NCI-H1436 treated with DMSO at 0.1 percent for 48 hours (cell line): ENCODE measurements at places on chromosomes 11 and 22.
A peak's percentile ranks its signal among the peaks of the same experiment; 100 is the strongest.

- DNase-seq, result no peak
Measured at GRCh38 chr22:23115369-23115768, 26.4 kb downstream of the RSPH14 start.

DNA sequence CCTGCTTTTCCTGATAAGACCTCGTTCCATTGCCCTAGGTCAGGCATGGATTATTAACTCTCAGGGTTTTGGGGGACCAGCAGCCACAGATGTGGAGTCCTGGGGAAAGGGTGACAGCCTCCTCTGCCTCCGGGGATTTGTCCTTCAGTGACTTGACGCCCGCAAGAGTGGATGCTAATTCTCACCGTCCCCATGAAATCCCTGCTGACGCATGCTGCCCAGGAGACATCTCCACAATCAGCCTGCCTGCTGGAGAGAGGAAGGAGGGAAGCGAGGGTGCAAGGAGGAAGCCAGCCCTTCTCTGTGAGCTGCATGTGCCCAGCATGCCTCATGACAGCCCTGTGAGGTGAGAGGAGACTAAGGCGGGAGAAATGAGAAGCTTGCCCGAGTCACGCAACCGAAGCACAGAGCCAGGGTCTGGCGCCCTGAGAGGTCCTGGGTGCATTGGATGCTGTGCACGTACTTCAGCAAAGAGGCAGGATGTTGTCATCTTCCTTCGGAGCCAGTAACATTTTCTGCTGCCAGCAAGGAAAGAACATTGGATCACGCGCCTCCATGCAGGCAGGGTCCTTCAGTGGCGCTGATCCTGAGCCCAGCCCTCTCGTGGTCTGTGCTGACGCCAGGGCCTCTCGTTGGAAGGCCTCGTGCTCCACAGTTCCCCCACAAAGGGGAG is 27.3 kb upstream of the KRTAP5-6 start:
- no peak for DNase-seq

GRCh38 chr22:32130464-32130863 is 28.6 kb downstream of the C22orf42 start:
- no peak for DNase-seq

GRCh38 chr11:36186340-36187175 is 102.7 kb downstream of the COMMD9 start:
- peak; percentile 37 for DNase-seq

GRCh38 chr11:16814410-16815046 is 76.1 kb downstream of the C11orf58 start:
- no peak for DNase-seq

GRCh38 chr11:63985812-63986155 is 454 bp upstream of the OTUB1 start:
- DNase-seq, result no peak

GRCh38 chr11:120268686-120269085 is 28.7 kb downstream of the POU2F3 start:
- no peak for DNase-seq

GRCh38 chr11:126700768-126701519 is 299.6 kb downstream of the KIRREL3 start:
- no peak for DNase-seq

DNA sequence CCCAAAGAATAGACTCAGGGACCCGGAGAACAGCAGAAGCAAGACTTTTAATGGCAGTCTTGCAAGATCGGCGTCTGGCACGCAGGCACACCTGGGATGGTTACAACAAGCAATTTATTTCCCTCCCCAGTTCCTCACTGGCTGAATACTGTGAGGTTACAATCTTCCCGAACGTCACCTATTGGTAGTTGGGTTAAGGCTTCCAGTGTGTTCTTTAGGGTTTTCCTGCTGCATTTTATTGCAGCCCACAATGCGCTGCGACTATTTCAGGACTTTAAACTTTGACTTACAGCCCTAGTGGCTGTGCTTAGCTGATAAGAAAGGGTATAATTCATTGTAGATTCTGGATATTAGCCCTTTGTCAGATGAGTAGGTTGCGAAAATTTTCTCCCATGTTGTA is 11.5 kb upstream of the TRIM68 start:
- no peak for DNase-seq

- no peak for DNase-seq
Measured at GRCh38 chr11:113163291-113164030, 150.9 kb upstream of the TTC12 start.

GRCh38 chr11:103811870-103812455 is 224.5 kb upstream of the DDI1 start:
- DNase-seq, result no peak

DNA sequence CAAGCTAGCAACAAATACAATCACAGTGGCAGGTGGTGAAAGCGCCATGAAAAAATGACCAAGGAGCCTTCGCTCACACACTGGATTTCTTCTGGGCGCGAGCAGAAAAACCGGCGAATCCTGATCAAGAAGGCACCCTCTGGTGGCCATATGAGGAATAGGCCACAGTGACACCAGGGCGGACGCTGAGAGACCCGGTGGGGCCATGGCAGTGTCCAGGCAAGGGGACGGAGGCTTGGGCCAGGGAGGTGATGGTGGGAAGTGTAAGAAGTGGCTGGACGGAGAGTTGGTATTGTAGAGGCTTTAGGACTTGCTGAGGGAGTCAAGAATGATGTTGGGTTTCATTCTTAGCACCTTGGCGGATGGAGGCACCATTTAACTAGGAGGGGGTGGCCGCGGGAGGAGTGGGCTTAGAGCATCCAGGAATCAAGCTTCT is 16.9 kb upstream of the RAC2 start:
- DNase-seq, result no peak

DNA sequence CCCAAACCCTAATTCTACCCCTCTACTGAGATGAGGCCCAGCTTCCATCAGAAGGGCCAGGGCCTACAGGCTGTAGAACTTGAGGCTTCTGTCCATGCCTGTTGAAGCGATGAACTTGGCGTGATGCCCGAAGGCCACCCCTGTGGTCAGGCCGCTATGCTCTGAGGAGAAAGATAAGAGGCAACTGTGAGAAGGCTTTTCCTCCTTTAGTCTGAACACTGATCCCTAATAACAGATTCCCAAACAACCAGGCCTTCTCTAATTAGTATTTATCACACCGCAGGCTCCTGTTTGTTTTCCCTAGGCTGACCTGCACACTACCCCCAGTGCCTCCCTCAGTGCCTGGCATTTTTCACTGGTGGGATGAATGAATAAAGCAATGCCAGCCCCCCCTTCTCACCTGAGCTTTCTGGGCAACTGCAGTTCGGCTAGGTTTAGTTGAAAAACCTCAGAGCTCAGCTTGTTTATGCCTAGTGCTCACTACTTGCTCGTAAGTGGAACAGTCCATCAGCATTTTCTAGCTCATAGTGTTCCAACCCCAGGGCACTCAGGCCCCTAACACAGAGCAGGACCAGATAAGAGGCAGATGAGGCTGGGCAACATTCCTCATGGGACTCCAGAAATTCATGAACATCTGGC is 15.2 kb downstream of the PRPF19 start:
- no peak for DNase-seq

DNA sequence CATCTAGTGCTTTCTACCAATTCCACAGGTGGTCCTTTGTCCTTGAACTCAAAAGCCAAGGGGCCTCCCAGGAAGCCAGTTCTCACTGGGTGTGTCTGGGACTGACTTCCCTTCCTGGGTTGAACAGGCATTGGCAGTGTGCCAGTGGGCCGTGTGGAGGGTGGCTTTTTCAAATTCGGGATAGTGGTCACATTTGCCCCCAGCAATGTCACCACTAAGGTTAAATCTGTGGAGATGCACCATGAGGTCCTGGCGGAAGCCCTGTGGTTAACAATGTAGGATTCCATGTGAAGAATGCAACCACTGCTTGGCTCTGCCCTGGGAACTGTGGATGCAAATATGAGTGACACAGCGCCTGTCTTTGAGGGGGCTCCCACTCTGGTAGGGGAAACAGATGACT is 53.2 kb upstream of the MTNR1B start:
- no peak for DNase-seq

DNA sequence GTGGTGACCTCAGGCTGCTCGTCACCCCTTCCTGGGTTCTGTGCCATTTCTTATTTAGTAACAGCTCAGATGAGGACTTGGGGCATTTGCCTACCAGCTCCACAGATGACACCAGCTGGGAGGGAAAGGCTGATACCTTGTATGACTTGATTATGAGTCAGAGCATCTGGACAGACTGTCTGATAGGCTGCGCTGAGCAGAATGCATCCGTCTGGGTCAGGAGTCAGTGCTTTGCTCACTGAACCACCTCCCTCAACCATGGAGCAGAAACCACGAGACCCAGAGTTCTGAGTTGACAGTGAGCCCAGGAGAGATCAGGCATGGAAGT is 6.8 kb downstream of the ST14 start:
- DNase-seq, result no peak

DNA sequence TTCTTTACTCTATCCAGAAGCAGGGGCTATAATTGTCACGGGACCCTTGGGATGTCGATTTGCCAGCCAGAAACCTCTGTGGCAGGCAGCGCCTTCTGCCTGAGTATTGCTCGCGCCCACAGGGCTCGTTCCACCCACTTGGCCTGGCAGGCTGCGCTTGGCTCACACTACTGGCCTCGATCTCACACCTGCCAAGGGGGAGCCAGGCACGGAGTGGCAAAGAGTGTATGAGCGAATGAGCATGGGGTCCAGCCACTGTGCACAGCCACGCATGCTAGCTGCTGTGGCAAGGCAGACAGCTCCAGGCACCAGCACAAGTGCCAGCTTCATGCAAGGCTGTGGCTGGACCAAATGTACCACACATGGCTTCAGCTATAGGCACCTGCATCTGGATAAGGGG is 599.8 kb downstream of the DLG2 start:
- DNase-seq, result no peak

- DNase-seq, result no peak
Measured at GRCh38 chr11:31687256-31687655, 123.9 kb downstream of the PAX6 start.

DNA sequence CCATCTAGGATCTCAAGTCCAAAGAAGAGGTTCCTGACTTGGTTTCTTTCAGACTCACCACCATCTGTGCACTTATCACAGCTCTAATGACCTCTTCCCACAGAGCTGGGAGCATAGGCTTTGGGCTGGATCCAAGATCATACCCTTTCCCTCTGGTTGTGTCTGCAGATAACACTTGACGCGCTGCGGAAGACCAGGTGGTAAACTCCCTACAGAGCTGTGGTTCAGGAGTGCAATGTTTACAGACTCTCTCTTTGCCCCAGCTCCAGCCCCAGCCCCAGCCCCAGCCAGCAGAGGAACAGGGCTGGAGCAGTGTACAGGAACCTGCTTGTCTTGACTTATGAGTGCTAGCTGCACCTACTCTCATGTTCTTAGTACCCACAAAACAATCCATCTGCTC is 274.4 kb upstream of the SYN3 start:
- DNase-seq, result no peak

GRCh38 chr11:88015170-88015569 is 160.1 kb downstream of the RAB38 start:
- DNase-seq, result no peak

- DNase-seq, result no peak
Measured at GRCh38 chr11:57527056-57527631, 3.4 kb downstream of the TIMM10 start.

DNA sequence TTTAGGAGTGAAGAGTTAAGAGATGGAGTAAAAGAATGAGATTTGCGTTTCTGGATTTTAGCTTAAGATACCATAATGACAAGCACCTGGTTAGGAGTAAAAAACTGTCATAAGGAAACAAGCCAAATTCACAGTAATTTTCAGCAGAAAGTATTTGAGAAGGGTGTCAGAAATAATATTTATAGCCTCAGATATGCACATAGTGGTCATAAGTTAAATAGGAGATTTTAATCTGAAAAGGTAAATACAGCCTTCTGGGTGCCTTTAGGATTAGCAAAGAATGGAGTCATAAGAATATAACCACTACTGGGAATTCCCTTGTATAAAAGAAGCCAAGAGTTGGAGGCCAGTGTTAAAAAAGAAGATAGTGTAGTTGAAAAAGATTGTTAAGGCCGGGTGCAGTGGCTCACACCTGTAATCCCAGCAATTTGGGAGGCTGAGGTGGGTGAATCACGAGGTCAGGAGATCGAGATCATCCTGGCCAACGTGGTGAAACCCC is 160.1 kb downstream of the SWAP70 start:
- DNase-seq, result no peak

DNA sequence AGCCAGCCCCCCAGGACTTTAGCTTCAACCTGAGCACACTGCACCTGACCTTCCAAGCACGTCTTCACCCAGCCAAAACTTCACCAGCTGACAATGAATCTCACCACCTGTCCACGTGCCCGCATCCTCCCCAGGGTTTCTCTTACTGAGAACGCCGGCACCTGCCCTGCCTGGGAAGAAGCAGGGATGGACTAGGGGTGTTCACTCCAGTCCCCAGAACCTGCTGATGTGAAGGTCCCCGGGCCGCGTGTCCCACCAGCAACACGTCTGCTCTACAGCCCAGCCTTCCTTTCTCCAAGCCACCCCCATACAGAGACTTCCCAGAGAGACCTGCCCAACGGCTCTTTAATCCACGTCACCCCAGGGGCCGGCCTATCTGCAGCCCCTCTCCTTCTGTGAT is 12.8 kb downstream of the CPT1A start:
- DNase-seq, result no peak

- DNase-seq, result no peak
Measured at GRCh38 chr22:50697667-50698506, 25.3 kb downstream of the SHANK3 start.

GRCh38 chr22:21446827-21447690 is 20.1 kb upstream of the TMEM191C start:
- DNase-seq, result no peak

DNA sequence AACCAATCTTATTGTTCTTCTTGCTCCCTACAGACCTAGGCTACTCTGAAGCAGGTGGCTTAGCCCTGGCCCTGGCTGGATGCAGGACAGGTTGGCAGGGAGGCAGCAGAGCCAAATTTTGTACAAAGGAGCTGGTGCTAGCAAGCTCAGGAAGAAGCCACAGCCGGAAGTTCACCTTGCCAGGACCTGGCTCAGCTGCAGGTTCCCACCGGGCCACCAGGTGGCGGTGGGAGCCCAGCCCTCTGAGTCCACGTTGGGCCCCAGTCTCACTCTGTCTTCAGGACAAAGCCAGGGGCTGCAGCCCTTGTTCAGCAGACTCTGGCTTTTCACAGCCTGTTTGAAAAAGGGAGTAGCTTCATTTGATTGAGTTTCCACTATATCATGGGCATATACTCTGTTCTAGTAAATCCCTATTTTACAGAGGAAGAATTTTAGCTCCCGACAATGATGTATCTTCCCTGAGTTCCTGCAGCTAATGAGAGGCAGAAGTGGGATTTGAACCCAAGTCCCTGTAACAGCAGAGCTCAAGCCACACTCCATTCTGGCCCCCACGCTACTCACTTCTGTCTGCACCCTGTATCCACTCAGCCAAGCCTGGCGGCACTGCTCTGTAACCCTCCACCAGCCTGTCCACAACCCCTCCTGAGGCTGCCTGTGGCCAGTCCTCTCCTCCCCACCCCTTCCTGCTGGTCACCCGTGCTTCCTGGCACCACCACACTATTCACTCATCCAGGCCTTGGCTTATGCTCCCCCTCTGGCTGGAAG is 3.3 kb downstream of the TKFC start:
- peak; percentile 12 for DNase-seq

DNA sequence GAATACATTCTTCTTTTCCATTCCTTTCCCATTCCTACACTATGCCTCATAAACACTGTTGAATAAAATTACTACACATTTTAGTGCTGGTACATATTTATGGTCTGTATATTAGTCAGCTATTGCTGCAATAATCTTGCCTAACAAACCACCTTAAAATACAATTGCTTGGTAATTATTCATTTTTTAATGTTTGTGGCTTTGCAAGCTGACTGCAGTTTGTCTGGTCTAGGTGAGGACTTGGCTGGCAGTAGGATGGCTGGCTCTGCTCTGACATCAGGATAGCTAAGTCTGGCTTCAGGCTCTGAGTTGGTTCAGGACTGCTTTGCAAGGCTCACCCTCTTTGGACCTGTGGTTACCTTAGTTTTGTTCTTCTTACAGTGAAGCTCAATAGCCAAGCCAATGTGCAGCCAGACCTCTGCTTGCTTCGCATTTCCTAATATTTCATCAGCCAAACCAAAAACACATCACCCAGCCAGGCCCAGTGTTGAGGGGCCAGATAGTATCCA is 913.4 kb upstream of the RAG2 start:
- no peak for DNase-seq
